ENCODE measurements at places on chromosomes 5 and 9. TPM values are rescaled to one million over a fixed set of nuclear protein-coding genes. Genes with fewer than 3 reads are reported as not detected.

DNA sequence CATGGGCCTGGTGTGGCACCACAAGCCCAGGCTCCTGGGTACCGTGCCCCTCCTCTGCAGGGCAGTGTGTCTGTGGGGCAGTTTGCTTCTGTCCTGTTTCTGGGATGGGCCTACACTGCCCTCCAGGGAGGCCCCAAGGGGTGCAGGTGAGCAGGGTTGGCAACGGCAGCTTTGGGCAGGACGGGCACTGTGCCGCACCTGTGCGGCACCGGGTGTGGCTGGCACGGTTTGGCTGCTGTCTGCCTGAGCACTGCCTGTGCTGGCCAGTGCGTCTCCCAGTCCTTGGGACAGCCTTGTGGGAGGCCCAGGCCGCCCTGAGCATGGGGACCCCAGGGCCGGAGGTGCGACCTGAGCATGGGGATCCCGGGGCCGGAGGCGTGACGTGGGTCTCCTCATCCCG, 37.2 kb downstream of the RXRA start:
- H3K4me1 ChIP-seq = peaks cover 88% of the 10 kb centered on the region
- no peaks in the 10 kb centered on the region for H3K36me3 ChIP-seq
- peak; percentile 52 for DNase-seq
- H3K27me3 ChIP-seq = no peaks in the 10 kb centered on the region
- peak overlapping the region; percentile 92 for H3K27ac ChIP-seq
- H3K4me3 ChIP-seq = no peak overlapping the region

DNA sequence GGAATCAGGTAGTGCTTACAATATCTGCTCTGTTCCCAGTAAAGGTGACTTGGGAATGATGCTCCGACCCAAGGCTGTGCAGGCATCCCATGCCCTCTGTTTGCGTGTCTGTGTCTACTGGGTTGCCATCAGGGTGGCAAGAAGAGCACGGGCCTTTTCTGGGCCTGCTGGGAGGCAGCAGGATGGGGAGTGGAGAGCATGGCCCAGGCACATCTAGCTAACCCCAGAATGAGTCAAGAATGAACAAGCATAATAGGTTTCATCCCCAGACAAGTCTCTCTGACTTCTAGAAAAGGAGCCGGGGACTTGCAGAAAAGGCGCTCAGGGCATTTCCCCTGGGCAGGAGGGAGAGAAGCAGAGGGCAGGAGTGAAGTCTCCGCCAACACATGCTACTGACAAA, 260.4 kb downstream of the IRX1 start:
- no peak overlapping the region for H3K27ac ChIP-seq
- H3K4me3 ChIP-seq = no peak overlapping the region
- H3K36me3 ChIP-seq = no peaks in the 10 kb centered on the region
- no peaks in the 10 kb centered on the region for H3K27me3 ChIP-seq

DNA sequence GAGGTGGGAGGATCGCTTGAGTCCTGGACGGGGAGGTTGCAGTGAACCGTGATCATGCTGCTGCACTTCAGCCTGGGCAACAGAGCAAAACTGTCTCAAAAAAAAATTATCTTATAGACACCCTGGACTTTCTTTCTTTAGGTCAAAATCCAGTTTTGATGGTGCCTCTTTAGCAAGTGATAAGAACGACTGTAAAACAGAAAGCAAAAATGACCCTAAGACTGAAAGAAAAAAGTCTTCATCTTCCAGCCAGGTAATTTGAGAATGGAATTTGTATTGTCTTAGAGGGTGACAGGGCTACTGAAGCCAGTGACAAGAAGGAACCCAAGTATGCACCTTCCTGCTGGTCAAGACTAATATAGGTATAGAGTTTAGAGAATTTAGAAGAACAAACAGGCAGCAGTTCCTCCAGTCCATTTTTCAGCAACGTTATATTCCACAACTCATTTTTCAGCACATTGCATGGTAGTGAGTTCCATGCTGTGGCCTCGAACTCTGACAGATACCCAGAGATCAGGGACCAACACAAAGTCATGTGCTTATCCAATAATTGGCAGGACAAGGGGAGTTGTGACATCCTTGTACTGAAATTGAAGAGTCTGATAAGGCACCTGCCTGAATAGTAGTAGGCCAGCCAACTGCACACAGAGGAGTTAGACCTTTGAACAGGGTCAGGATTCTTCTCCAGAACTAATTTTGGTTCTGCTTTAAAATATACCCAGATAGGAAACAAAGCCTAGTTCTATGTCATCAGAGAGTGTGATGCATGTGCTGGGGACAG, 46.5 kb downstream of the GRAMD2B start:
- no peaks in the 10 kb centered on the region for H3K27me3 ChIP-seq
- no peaks in the 10 kb centered on the region for H3K36me3 ChIP-seq
- H3K4me1 ChIP-seq = no peaks in the 10 kb centered on the region
- no peak overlapping the region for H3K4me3 ChIP-seq
- H3K27ac ChIP-seq = no peak overlapping the region

- no peak overlapping the region for H3K4me3 ChIP-seq
- DNase-seq = no peak
- no peak overlapping the region for H3K27ac ChIP-seq
- no peaks in the 10 kb centered on the region for H3K27me3 ChIP-seq
- H3K36me3 ChIP-seq = no peaks in the 10 kb centered on the region
Measured at GRCh38 chr9:27665136-27665535, 91.9 kb upstream of the C9orf72 start.

DNA sequence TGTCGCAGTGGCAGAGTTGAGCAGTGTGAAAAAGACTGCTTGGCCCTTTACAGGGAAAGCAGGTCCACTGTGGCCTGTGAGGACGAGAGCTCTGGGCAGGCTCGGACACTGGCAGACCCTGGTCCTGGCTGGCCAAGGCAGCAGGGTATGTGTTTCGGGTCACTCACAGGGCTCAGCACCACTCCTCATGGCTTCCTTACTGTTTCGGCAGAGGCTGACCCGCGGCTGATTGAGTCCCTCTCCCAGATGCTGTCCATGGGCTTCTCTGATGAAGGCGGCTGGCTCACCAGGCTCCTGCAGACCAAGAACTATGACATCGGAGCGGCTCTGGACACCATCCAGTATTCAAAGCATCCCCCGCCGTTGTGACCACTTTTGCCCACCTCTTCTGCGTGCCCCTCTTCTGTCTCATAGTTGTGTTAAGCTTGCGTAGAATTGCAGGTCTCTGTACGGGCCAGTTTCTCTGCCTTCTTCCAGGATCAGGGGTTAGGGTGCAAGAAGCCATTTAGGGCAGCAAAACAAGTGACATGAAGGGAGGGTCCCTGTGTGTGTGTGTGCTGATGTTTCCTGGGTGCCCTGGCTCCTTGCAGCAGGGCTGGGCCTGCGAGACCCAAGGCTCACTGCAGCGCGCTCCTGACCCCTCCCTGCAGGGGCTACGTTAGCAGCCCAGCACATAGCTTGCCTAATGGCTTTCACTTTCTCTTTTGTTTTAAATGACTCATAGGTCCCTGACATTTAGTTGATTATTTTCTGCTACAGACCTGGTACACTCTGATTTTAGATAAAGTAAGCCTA, 15.7 kb downstream of the SQSTM1 start:
- H3K27me3 ChIP-seq = no peaks in the 10 kb centered on the region
- peaks cover 7% of the 10 kb centered on the region for H3K36me3 ChIP-seq
- peak overlapping the region; percentile 87 for H3K27ac ChIP-seq

GRCh38 chr9:98869078-98869745, 61.7 kb downstream of the GALNT12 start:
- no peak for DNase-seq
- no peaks in the 10 kb centered on the region for H3K36me3 ChIP-seq
- no peak overlapping the region for H3K4me3 ChIP-seq
- H3K4me1 ChIP-seq = peaks cover 32% of the 10 kb centered on the region
- H3K27ac ChIP-seq = no peak overlapping the region

DNA sequence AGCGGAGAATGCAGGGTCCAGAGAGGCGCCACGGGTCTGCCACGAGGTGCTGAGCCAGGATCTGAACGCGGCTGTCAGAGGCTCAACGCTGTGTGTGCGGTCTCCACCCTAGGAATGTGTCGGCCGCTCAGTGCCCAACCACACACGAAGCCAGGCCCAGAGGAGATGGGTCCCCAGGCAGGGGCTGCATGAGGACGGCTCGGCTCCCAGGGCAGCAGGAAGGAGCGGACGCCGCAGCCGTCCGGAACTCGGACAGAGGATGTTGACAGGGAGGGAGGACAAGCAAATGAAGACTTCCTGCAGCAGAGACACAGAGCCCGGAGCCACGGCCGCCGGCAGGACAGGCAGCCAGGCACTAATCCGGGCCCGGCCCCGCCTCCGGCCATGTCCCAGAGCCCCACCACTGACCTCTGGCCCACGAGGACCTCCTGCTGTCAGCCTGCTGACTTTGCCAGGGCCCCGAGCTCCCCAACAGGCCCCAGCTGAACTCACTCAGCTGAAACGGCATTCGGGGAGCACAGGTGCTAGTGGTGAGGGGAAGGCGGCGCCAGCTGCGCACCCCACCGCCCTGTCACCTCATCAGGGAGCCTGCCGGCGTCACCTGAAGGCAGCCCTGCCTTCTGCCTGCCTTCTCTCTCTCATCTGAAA, 12.7 kb downstream of the VAV2 start:
- H3K36me3 ChIP-seq = no peaks in the 10 kb centered on the region
- peak overlapping the region; percentile 43 for H3K27ac ChIP-seq
- H3K4me3 ChIP-seq = peak overlapping the region; percentile 32
- H3K4me1 ChIP-seq = peaks cover 12% of the 10 kb centered on the region

DNA sequence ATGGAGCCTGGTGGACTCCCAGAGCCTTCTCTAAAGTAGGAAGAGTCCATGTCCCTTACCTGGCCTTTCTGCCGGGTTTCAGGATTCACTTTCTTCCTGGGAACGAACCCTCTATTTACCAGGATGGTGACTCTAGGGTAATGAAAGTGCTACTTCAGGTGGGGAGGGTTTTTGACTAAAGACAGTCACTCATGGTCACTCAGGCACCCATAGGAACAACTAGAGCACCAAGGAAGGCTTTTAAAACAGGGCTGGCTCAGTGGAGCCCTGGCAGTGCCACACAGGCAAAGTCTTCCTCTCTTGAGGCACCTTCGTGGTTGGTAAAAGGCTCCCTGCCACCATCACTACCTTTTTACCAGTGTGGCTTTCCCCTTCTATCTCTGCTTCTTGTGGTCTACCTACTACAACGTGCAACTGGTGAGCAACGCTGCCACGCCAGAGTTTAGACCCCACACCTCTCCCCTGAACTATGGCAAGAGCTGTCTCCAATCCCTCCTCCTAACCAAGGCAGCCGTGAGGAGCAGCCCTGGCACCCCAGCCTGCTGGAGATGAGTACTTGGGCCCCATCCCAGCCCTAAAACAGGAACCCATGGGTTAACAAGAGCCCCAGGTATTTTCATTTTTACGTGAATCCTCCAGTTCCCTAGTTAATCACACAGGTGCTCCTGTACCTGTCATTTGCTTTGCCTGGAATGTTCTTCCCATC, 3.5 kb downstream of the SURF1 start:
- H3K4me1 ChIP-seq = peaks cover 34% of the 10 kb centered on the region
- no peaks in the 10 kb centered on the region for H3K27me3 ChIP-seq
- H3K4me3 ChIP-seq = no peak overlapping the region
- no peak for DNase-seq

DNA sequence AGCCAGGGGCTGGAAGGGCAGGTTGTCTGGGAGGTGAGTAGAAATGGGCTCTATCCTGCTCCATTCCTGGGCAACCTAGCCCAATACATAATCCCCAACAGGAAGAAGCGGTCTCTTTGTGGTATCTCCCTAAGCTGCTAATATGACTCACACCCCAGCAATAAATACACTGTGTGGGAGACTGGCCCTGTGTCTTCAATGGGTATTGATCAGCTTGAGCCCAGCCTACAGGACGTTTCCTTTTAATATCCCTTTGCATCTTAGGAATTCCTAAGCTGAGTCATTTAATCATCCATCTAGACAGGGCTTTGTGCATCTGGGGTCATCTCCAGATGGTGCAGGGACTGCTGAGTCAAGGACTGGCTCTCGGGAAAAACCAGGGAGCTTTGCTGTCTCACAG, 207.0 kb upstream of the PANK3 start:
- H3K36me3 ChIP-seq = no peaks in the 10 kb centered on the region
- H3K4me3 ChIP-seq = no peak overlapping the region
- no peak overlapping the region for H3K27ac ChIP-seq
- H3K27me3 ChIP-seq = no peaks in the 10 kb centered on the region

DNA sequence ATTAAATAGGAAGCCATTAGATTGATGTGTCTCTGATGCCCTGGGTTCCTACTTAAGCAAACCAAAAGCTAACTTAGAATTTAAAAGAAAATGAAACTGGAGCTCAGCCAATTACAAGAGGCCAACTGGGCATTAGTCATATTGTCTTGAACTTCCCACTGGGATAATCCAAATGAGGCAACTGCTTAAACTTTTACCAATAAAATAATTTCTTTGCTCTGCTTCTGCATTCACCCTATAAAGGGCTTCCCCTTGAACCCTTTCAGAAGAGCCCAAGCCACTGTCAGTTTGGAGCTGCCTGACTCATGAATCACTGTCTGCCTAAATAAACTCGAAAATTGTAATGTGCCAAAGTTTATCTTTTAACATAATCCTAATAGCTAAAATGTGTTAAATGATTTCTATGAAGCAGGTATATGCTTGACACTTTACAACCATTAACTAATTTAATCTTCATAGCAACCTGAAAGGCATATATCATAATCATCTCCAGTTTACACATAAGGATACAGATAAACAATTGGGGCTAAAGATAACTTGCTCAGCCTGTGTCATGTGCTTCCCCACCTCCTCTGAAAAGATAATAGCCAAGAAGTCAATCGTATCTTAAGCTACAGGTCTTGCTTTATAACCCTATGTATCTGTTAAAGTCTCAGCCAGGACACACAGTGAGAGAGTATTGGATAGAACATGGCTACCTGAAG, 11.5 kb downstream of the GPR150 start:
- no peak overlapping the region for H3K27ac ChIP-seq
- H3K4me1 ChIP-seq = no peaks in the 10 kb centered on the region
- DNase-seq = no peak
- H3K36me3 ChIP-seq = no peaks in the 10 kb centered on the region
- H3K27me3 ChIP-seq = no peaks in the 10 kb centered on the region
- no peak overlapping the region for H3K4me3 ChIP-seq

- no peak overlapping the region for H3K4me3 ChIP-seq
- no peaks in the 10 kb centered on the region for H3K36me3 ChIP-seq
- no peak overlapping the region for H3K27ac ChIP-seq
- no peak for DNase-seq
- H3K27me3 ChIP-seq = peaks cover 23% of the 10 kb centered on the region
- no peaks in the 10 kb centered on the region for H3K4me1 ChIP-seq
Measured at GRCh38 chr9:134721344-134721743, 79.7 kb downstream of the COL5A1 start.

- no peak overlapping the region for H3K27ac ChIP-seq
- H3K4me3 ChIP-seq = no peak overlapping the region
- H3K36me3 ChIP-seq = no peaks in the 10 kb centered on the region
- DNase-seq = no peak
Measured at GRCh38 chr5:32096891-32097595, 77.1 kb downstream of the GOLPH3 start.

GRCh38 chr5:1294835-1295649, at the start of gene TERT:
TSS of gene TERT (minus strand) at chr5:1295068. CDS start at chr5:1294989, 79 bp downstream.
- H3K36me3 ChIP-seq = no peaks in the 10 kb centered on the region
- DNase-seq = no peak
- H3K4me3 ChIP-seq = no peak within 1 kb of the TSS
- H3K27me3 ChIP-seq = peaks cover 22% of the 10 kb centered on the region

- H3K4me1 ChIP-seq = no peaks in the 10 kb centered on the region
- H3K27me3 ChIP-seq = no peaks in the 10 kb centered on the region
- no peak overlapping the region for H3K27ac ChIP-seq
- DNase-seq = no peak
- no peak overlapping the region for H3K4me3 ChIP-seq
Measured at GRCh38 chr5:111691508-111691907, 65.5 kb downstream of the NREP start.

Gene POU5F2
- total RNA-seq = 0.02 TPM

Gene TMEM215
- not detected for total RNA-seq

Gene CD180
- total RNA-seq = not detected

Gene PRRT1B
- total RNA-seq = not detected

Gene CD74
- 147 TPM for total RNA-seq

Gene ACOT12
- 0.53 TPM for total RNA-seq

Gene MAMDC4
- total RNA-seq = 0.95 TPM

Gene C9orf50
- not detected for total RNA-seq

Gene PCDHGB3
- 1.3 TPM for total RNA-seq

All from gastrocnemius medialis (tissue), 4 donors.